Calu3 (cell line): ENCODE measurements at places on chromosomes 12 and 14. TPM values are rescaled to one million over a fixed set of nuclear protein-coding genes. Genes with fewer than 3 reads are reported as not detected.

DNA sequence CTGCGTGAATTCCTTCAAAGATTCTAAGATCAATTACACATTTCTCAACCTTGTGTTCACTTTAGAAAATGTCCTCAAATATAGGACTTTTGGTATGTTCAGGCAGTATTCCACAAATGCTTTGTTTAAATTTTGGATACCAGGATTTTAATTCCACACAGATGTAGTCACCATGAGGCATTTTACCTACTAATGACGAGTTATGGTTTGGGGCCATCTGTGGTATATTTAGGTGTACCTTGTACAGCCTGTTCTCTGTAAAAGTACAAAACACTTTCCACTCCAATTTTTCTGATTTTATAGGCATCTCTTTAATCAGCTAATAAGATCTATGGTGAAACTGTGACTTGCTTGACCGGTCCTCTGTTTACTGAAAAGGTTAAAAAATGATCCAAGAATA is 275.7 kb upstream of the PRICKLE1 start:
- no peak overlapping the region for H3K27ac ChIP-seq
- H3K27me3 ChIP-seq, result no peaks in the 10 kb centered on the region
- no peak overlapping the region for H3K4me3 ChIP-seq
- no peak for DNase-seq

GRCh38 chr14:104656014-104656714 is 33.3 kb upstream of the INF2 start:
- no peak overlapping the region for H3K27ac ChIP-seq
- no peak for DNase-seq
- peaks cover 13% of the 10 kb centered on the region for H3K4me1 ChIP-seq
- peaks cover 12% of the 10 kb centered on the region for H3K36me3 ChIP-seq
- no peak overlapping the region for H3K4me3 ChIP-seq
- H3K27me3 ChIP-seq, result no peaks in the 10 kb centered on the region

GRCh38 chr14:104968153-104968527 is 10.0 kb downstream of the AHNAK2 start:
- peak overlapping the region; percentile 12 for H3K27ac ChIP-seq
- H3K4me3 ChIP-seq, result peak overlapping the region; percentile 77

DNA sequence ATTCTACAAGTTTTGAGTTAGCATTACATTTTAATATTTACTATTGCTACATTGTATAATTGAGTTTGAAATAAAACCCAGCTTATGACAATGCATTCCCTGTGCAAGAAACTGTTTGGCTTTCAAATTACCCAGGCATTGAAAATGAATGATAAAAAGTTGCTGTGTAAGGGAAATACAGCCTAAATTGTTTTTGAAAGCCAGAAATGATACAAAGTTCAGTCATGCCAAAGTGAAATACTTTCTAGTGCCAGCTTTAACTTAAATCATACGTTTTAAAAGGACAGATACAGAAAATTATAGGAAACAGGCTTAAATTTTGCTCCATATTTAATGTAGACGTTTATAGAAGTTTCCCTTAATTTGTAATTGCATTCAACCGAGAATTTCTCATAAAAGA is 2.8 kb downstream of the MGAT2 start:
- peaks cover 59% of the 10 kb centered on the region for H3K36me3 ChIP-seq
- H3K27ac ChIP-seq, result no peak overlapping the region
- H3K27me3 ChIP-seq, result no peaks in the 10 kb centered on the region
- H3K4me3 ChIP-seq, result peak overlapping the region; percentile 95
- peaks cover 7% of the 10 kb centered on the region for H3K4me1 ChIP-seq

GRCh38 chr12:76680940-76681339 is 83.0 kb upstream of the ZDHHC17 start:
- H3K4me1 ChIP-seq, result no peaks in the 10 kb centered on the region
- H3K4me3 ChIP-seq, result no peak overlapping the region
- no peaks in the 10 kb centered on the region for H3K36me3 ChIP-seq
- DNase-seq, result no peak
- H3K27me3 ChIP-seq, result no peaks in the 10 kb centered on the region

The PIWIL1 gene
- total RNA-seq, result not detected in 2 replicates

DNA sequence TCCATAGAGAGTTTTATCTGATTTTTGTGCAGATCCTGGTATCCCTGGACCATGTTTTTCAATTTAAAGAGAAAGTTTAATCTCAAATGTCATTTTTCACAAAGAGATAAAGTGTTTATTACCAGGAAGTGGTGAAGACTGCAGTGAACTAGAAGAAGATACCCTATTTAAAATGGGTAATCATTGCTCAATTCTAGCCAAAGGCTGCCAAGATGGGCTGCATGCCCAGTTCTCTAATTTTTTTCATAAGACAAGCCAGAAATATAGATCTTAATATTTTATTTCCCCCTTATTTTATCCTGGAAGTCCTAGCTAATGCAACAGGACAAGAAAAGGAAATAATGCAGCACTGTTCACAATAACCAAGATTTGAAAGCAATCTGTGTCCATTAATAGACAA is 343.5 kb downstream of the PCNX1 start:
- H3K27ac ChIP-seq, result no peak overlapping the region
- H3K4me1 ChIP-seq, result peaks cover 29% of the 10 kb centered on the region
- DNase-seq, result no peak
- H3K4me3 ChIP-seq, result no peak overlapping the region
- no peaks in the 10 kb centered on the region for H3K27me3 ChIP-seq
- no peaks in the 10 kb centered on the region for H3K36me3 ChIP-seq

The TMEM119 gene
- not detected in 2 replicates for total RNA-seq

- no peaks in the 10 kb centered on the region for H3K27me3 ChIP-seq
- H3K4me3 ChIP-seq, result peak overlapping the region; percentile 3
- peaks cover 18% of the 10 kb centered on the region for H3K36me3 ChIP-seq
- peaks cover 68% of the 10 kb centered on the region for H3K4me1 ChIP-seq
These were observed 12.4 kb upstream of the C12orf75 start for GRCh38 chr12:105317942-105318621.

The BHLHE41 gene
- 44.1 and 54.1 TPM in 2 replicates for total RNA-seq

GRCh38 chr14:93304771-93305170 is 28.1 kb downstream of the BTBD7 start:
- H3K4me3 ChIP-seq, result no peak overlapping the region
- no peak for DNase-seq
- H3K27ac ChIP-seq, result no peak overlapping the region
- H3K4me1 ChIP-seq, result peaks cover 30% of the 10 kb centered on the region
- peaks cover 6% of the 10 kb centered on the region for H3K36me3 ChIP-seq
- H3K27me3 ChIP-seq, result no peaks in the 10 kb centered on the region

- H3K4me3 ChIP-seq, result no peak overlapping the region
- H3K4me1 ChIP-seq, result no peaks in the 10 kb centered on the region
- H3K36me3 ChIP-seq, result peaks cover under 1% of the 10 kb centered on the region
- H3K27me3 ChIP-seq, result peaks cover 11% of the 10 kb centered on the region
- no peak overlapping the region for H3K27ac ChIP-seq
- DNase-seq, result no peak
These were observed 5.7 kb upstream of the ATG101 start for GRCh38 chr12:52063981-52064649.

DNA sequence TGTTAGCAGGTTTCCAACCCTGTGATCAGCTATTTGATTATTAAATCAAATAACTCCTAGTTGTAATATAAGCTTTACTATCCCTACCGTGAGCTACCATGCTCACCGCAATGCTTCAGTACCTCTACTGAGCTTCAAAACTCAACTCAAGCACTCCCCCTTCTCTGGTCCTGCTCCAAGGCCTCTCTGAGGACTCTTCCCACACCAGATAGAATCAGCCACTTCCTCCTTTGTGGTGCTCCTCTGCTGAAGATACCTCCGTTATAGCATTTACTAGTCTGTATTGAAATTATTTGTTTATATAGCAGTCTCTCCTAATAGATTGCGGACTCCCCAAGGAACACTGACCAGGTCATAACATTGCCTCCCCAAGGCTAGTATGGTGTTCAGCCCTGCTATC is 17.5 kb downstream of the AREL1 start:
- H3K27ac ChIP-seq, result no peak overlapping the region
- no peaks in the 10 kb centered on the region for H3K27me3 ChIP-seq
- DNase-seq, result no peak
- H3K36me3 ChIP-seq, result peaks cover 11% of the 10 kb centered on the region

GRCh38 chr14:76257111-76257803 is 105.5 kb downstream of the GPATCH2L start:
- no peak overlapping the region for H3K27ac ChIP-seq
- H3K27me3 ChIP-seq, result no peaks in the 10 kb centered on the region
- no peaks in the 10 kb centered on the region for H3K36me3 ChIP-seq
- H3K4me1 ChIP-seq, result no peaks in the 10 kb centered on the region
- H3K4me3 ChIP-seq, result no peak overlapping the region

- H3K4me3 ChIP-seq, result no peak overlapping the region
- no peak for DNase-seq
- no peaks in the 10 kb centered on the region for H3K4me1 ChIP-seq
- H3K36me3 ChIP-seq, result no peaks in the 10 kb centered on the region
These were observed 69.9 kb downstream of the RBM19 start for GRCh38 chr12:113896194-113896593.

The NFATC4 gene
- total RNA-seq, result 10.7 and 12.8 TPM in 2 replicates

GRCh38 chr14:92958373-92959188 is 35.6 kb downstream of the CHGA start:
- H3K4me1 ChIP-seq, result peaks cover 3% of the 10 kb centered on the region
- no peaks in the 10 kb centered on the region for H3K27me3 ChIP-seq
- H3K27ac ChIP-seq, result no peak overlapping the region
- no peak for DNase-seq

DNA sequence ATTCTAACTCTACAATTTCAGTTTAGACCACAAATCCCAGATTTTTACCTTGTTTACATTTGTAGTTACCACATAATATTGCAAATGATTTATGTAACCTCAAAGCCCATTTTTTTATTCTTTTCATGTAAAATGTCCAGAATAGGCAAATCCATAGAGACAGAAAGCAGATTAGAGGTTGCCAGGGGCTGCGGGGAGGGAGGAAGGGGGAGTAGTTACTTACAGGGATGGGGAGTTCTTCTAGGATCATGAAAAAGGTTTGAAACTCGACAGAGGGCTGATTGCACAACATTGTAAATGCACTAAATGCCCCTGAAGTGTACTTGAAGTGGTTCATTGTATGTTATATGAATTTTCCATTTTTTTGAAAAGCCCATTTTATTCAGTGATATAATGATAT is 66.5 kb downstream of the PPP2R5C start:
- H3K4me1 ChIP-seq, result peaks cover 12% of the 10 kb centered on the region
- no peaks in the 10 kb centered on the region for H3K27me3 ChIP-seq
- no peak overlapping the region for H3K27ac ChIP-seq
- peaks cover 5% of the 10 kb centered on the region for H3K36me3 ChIP-seq
- DNase-seq, result no peak

DNA sequence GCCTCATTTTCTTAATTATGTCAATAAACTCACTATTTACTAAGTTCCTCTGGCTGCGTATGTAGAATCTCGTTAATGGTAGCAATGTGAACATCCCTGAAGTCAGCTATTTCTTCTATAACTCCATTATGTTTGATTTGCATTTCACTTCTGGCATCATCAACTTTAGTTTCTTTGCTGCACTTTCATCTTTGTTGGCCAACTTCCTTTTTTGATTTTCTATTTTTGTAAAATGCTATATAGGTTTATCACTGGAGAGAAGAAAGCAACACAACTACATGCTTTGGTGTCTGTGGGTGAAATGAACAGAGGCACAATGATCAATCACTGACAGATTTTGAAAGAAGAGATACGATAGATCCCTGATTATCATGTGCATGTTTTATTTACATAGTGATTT is 58.5 kb upstream of the ATF7IP start:
- DNase-seq, result no peak
- H3K27me3 ChIP-seq, result no peaks in the 10 kb centered on the region
- H3K36me3 ChIP-seq, result no peaks in the 10 kb centered on the region

The CMA1 gene
- not detected in 2 replicates for total RNA-seq

DNA sequence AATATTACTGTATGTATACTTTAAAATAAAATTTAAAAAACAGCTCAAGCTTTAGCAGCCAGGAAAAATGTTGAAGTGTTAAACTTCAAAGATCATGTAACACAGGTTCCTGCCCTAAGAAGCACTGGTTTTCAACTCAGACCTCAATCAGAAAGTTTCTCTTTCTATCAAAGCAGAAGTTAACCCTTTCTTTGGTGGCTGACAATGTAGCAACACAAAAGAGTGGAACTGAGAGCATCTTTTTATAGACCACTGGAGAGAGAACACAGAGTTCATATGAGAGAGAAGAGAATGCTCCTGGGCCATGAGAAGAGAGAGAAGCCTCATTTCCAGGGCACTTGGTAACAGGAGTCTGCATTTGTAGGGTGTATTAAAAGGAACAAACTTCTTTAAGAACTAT is 42.2 kb upstream of the KTN1 start:
- H3K36me3 ChIP-seq, result no peaks in the 10 kb centered on the region
- no peak overlapping the region for H3K4me3 ChIP-seq
- no peak for DNase-seq

DNA sequence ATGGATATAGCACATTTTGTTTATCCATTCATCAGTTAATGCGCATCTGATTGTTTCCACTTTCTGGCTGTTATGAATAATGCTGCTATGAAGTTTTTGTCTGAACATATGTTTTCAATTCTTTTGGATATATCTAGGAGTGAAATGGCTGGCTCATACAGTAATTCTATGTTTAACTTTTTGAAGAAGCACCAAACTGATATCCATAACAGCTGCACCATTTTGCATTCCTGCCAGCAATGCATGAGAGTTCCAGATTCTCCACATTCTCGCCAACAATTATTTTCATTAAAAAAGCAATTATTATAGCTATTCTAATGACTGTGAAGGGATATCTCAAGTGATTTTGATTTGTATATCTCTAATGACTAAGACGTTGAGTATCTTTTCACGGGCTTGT is 89.9 kb upstream of the PPP4R3A start:
- no peak for DNase-seq
- H3K36me3 ChIP-seq, result no peaks in the 10 kb centered on the region
- H3K27me3 ChIP-seq, result no peaks in the 10 kb centered on the region
- no peak overlapping the region for H3K4me3 ChIP-seq
- H3K4me1 ChIP-seq, result no peaks in the 10 kb centered on the region
- H3K27ac ChIP-seq, result no peak overlapping the region

DNA sequence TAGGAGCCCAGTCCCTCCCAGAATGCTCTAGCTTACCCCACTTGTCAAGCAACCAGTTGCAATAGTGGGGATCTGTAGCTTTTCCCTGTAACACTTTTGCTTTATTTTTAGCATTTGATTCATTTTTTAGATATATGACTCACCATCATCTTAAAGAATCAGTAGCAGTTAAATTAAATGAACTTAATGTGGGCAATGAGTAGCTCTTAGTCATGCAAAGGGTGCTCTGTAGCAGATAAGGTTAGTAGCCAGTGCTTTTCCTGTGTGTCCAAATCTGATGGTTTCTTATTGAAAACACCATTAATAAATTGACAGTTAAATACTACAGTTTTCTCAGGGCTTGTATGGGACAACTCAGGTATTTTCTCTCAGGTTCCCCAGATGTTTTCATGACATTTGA is 311.8 kb downstream of the RERGL start:
- no peaks in the 10 kb centered on the region for H3K4me1 ChIP-seq
- H3K27me3 ChIP-seq, result no peaks in the 10 kb centered on the region
- DNase-seq, result no peak
- H3K36me3 ChIP-seq, result no peaks in the 10 kb centered on the region
- no peak overlapping the region for H3K27ac ChIP-seq

The APOF gene
- not detected in 2 replicates for total RNA-seq

The GLI1 gene
- 0.54 and 0.61 TPM in 2 replicates for total RNA-seq

The ANKRD33 gene
- not detected in 2 replicates for total RNA-seq

DNA sequence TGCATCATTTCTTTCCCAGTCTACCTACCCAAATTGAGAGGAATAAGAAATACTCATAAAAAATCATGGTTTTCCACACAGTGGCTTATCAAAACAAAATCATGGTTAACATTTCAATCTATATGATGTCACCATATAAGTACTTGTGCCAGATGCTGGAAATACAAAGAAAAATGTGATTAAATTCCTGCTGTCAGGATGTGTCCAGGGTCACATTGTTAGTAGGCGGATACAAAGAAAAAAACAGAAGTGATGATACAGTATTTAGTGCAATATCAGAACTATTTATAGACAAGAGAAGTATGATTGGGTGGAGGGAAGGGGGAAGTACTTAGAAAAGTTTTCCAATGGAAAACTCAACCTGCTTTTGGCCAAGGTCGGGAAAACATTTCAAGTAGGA is 47.0 kb upstream of the OR6J1 start:
- H3K36me3 ChIP-seq, result no peaks in the 10 kb centered on the region
- H3K4me3 ChIP-seq, result no peak overlapping the region
